H4 (cell line): ENCODE measurements at places on chromosomes 3 and 15. TPM values are rescaled to one million over a fixed set of nuclear protein-coding genes. Genes with fewer than 3 reads are reported as not detected.

SLC2A2 gene
- total RNA-seq = not detected in 2 replicates

ANKDD1A gene
- 0.25 and 1.1 TPM in 2 replicates for total RNA-seq

MYEF2 gene
- 0.86 and 2.7 TPM in 2 replicates for total RNA-seq

SIDT1 gene
- total RNA-seq = not detected in 2 replicates

CNTN3 gene
- 0.06 TPM in 1 of 2 replicates, not detected in the other for total RNA-seq

ZDHHC23 gene
- total RNA-seq = 3.9 and 5.1 TPM in 2 replicates

CTDSPL gene
- 6.9 and 11.0 TPM in 2 replicates for total RNA-seq

LRRC34 gene
- 0.35 and 0.43 TPM in 2 replicates for total RNA-seq

MCTP2 gene
- 27.0 and 36.1 TPM in 2 replicates for total RNA-seq

CLRN1 gene
- not detected in 2 replicates for total RNA-seq

INTS14 gene
- total RNA-seq = 47.0 and 57.1 TPM in 2 replicates
